ENCODE measurements at places on chromosomes 4 and X.

DNA sequence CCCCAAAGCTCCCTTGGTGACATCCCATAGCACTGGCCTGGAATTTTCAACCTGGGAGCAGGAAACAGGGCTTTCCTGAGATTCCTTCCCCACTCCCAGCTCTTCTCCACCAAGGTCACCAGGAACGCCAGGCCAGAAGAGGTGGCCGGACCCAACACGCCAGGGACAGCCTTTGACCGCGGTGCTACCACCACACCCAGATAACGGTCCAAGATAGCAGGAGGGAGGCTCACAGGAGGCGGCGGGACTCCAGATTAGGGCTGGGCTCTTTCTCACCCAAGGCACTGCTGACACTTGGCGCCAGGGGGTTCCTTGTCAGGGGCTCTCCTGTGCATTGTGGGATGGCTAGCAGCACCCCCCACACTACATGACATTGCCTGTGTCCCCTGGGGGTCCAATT, 22.9 kb downstream of the ZFYVE28 start:
- no peak for DNase-seq

- no peak for DNase-seq
These were observed 77.4 kb upstream of the GPR50 start for GRCh38 chrX:151099001-151099400.

DNA sequence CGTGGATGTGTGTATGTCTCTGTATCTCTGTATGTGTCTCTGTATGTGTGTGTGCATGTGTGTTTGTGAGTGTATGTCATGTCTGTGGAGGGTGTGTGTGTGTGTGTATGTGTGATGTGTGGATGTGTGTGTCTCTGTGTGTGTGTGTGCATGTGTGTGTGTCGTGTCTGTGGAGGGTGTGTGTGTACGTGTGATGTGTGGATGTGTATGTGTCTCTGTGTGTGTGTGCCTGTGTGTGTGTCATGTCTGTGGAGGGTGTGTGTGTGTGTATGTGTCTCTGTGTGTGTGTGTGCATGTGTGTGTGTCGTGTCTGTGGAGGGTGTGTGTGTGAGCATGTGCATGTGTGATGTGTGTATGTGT, 51.6 kb upstream of the ADRA2C start:
- no peak for DNase-seq

DNA sequence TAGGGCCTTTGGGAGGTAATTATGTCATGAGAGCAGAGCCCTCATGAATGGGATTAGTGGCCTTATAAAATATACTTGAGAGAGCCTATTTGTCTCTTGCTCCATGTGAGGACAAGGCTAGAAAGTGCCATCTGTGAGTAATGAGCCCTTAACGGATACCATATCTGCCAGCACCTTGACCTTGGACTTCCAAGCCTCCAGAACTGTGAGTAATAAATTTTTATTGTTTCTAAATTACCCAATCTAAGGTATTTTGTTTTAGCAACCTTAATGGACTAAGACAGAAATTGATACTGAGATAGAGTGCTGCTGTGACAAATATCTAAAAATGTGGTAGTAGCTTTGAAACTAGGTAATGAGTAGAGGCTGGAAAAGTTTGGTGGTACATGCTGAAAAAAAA, 285.0 kb upstream of the DIPK2B start:
- DNase-seq = no peak

DNA sequence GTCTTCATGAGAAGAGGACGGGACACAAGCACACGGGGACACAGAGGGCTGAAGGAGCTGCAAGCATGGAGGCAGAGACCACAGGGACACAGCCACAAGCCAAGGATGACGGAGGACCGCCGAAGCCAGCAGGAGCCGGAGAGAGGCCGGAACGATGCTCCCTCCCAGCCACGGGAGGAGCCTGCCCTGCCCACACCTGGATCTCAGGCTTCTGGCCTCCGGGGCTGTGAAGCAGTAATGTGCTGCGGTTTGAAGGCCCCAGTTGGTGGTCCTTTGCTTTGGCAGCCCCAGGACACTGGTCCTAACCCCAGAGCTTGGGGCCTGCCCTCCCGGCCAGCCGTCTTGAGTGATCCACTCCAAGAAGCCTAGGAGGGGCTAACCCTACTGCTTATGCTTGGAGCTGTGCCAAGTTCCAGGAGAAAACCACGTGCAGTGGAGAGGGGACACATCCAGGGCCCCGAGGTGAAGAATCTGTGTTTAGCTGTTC, 85.9 kb downstream of the HMX1 start:
- DNase-seq = no peak

GRCh38 chrX:112247714-112248113, 165.1 kb upstream of the TRPC5 start:
- no peak for DNase-seq

GRCh38 chr4:102500696-102501446, at the start of gene NFKB1:
Gene NFKB1 (plus strand): TSS chr4:102501359. CDS start chr4:102525519, 24,160 bp downstream.
- DNase-seq = peak; percentile 42

DNA sequence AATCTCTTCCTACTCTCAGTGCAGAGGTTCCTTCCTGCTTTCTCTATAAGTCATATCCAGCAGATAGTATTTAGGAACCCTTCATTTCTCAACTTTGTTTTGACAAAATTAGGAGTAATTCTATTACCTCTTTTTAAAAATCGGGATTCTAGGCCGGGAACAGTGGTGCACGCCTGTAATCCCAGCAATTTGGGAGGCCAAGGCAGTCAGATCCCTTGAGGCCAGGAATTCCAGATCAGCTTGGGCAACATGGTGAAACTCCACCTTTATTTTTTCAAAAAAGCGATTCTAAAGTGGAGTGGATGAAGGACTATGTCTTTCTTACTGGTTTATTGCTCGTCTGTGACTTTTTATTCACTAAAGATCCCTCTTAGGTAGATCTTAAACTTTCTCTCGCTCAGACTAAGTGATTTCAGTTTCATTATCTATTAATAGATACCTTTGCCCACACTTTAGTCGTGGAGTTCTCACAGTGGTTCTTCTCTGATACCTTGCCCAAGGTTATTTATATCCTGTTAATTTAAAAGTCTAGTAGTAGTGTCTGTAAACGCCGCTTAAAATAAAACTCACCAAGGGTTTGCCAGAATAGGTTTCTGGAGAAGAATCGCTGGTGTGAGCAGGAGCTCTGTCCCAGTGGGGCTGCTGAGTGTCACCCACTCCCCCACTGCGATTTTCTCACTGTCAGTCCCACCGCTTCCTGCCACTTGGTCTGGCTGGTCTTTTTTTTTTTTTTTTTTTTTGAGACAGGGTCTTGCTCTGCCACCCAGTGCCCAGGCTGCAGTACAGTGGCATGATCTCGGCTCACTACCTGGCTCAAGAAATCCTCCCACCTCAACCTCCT, 27.0 kb upstream of the TMEM131L start:
- DNase-seq = peak; percentile 42

GRCh38 chr4:82638479-82638878, 76.7 kb upstream of the TMEM150C start:
- no peak for DNase-seq

DNA sequence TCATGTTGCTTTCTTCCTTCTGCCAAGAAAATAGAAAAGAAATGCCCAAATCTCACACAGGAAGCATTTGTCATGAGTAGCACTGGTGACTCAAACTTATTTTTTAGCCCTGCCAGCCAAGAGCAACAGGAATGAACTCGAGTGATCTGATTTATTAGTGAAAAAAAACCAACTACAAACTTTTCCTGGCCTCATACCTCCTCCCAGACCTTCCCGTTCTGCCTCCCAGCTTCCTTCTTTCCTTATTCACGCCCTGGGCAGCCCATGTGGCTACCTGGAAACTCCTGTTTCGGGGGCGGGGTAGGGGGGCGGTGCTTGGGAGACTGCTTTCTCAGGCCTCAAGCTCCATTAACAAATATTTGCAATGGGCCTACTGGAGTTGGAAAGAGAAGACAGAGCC, 178.5 kb downstream of the NHS start:
- no peak for DNase-seq

GRCh38 chr4:48490680-48491513, 845 bp downstream of the ZAR1 start:
- DNase-seq = no peak

DNA sequence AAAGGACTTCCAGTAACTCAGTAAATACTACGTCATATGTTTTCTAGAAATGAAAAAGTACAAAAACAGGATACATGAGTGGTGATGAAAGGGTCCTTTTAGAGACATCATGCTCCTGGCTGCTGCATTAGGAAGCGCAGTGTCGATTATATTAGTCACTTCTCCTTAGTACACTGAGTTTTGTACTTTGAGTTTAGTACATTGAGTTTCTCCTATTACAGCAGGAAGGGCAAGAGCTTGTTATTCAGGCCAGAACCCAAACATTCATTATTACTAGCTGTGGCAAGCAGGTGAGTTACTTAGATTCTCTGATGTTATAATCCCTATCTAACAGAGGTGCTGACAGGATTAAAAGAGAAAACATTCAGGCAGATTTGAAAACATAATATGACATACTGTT, 21.3 kb downstream of the RPGR start:
- DNase-seq = no peak

DNA sequence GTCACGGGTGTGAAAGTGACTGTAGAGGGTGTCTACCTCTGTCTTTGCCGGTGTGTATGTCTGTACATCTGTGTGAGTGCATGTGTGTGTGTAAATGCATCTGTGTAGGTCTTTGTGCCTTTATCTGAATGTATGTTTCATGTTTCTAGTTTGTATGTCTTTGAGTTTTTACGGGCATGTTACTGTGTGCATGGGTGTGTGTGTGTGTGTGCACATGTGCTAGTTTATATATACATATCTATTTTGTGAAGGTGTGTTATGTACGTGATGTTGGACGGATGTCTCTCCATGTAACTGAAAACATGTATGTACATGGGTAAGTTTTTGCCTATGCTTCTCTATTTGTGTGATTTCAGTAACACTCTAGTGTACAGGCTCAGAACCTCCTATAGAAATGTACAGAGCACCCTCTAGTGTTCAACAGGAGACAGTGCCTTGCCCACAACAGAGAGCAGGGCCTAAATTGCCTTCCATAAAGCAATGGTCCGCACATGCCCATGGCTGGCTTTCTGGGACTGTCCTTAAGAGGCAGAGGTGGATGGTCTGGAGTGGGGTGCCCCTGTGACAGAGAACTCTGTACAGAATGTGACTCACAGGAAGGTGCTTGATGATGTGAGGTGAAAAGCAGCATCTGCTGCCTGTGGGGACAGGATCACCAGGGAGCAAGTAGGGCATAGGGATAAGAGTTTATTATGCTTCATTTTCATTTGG, 343.5 kb downstream of the RAPGEF2 start:
- DNase-seq = peak; percentile 29

DNA sequence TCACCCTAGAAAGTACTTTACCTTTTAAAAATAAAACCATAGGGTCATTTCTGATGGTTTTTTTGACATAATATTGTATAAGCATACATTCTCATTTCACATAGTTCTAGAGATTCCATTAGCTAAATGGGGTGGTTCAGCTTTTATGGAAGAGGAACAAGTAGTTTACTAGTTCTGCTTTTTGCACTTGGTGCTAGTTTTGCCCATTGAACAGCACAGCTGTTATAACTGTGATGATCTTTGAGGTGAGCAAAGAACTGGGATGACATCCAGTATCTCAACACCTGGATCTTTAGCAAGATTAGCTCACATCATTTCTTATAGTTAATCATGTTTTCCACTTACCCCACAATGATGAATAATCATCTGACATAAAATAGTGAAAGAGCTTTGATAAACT, 40.9 kb downstream of the MOB1B start:
- no peak for DNase-seq

- no peak for DNase-seq
These were observed 301.1 kb downstream of the ANK2 start for GRCh38 chr4:113350576-113350975.

- peak; percentile 42 for DNase-seq
These were observed 47.7 kb upstream of the AFAP1 start for GRCh38 chr4:7987148-7987989.

- DNase-seq = no peak
These were observed 118.3 kb upstream of the ETNPPL start for GRCh38 chr4:108881190-108881589.

DNA sequence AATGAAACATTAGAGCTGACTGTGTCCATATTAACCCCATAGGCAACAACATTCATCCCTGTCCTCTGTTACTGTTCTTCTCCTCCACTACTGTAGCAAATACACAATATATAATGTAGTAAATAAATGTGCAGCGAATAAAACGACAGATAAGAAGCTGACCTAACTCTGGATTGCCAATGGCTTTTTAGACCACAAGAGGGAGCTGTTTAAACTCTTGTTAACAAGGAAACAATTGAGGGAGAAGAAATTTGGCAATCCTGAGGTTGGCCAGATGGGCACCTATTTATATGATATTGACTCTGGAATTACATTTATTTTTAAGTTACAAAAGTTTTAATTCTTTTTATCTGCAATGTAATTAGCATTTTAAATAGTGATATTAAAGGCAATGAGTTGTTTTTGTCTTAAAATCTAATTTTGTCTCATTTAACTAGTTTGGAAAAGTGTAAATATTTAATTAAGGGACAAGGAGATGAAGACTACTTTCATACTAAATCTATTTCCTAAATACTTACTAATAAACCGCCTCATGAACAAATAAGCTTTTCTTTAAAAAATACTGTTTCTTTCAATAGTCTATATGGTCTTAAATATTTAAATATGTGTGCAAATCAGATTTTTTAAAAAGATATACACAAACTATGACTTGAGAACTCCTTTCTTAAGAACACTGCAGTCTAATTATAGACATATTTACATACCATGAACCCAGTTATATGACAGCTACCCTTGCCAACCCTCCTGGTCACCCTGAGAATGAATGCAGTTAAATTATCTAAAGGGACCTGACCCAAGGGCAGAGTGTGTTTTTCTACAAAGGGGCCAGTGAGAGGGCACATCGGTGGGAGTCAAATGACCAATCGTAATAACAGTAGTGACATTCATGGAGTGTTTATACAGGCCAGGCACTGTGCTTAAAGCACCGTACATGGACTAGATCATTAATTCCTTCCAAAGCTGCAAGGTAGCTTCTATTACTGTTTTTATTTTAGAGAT, 52.9 kb upstream of the HPF1 start:
- peak; percentile 26 for DNase-seq

- no peak for DNase-seq
These were observed 37.8 kb downstream of the SH3KBP1 start for GRCh38 chrX:19849464-19850080.

DNA sequence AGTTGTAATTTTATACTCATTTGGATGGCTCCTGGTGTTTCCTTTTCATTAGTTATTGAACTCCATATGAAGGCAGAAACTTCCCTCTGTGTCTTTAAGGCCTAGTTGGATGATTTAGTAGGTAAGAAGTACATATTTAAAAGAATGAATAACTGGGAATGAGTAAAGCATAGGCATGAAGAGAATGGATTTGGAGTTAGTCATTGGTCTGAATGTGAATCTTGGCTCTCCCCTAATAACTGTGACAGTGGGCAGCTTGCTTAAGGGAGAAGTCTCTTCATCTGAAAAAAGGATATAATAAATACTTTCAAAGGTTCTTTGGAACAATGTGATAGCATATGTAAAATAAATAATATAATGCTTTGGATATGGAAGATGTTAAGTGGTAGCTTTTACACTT, 13.2 kb downstream of the SNX25 start:
- DNase-seq = no peak

DNA sequence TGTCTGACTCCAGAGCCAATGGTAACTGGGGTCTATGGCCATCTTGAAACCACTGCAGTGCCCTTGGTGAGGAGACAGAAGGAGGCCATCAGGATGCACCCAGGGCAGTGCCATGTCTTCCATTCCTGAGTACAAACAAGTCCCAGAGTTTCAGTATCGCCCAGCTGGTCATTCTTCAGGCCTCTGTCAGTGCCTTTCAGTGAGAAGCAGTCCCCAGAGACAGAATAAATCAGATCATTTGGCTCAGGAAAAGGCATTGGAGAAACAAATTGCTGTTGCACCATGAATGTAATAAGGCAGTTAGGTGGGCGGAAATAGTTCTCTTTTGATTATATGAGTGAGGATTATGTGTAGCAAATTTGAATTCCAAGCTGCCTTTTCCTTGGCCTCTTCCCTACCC, 21.3 kb downstream of the ADGRG4 start:
- no peak for DNase-seq

All from GM18507 (cell line).